ENCODE measurements at places on chromosomes 1 and 21. TPM values are rescaled to one million over a fixed set of nuclear protein-coding genes. Genes with fewer than 3 reads are reported as not detected.

The TPR gene
- total RNA-seq, result 48.3 TPM

The DUSP10 gene
- not detected for total RNA-seq

The ATAD3C gene
- 0.14 TPM for total RNA-seq

The WNT4 gene
- 0.86 TPM for total RNA-seq

The LEPR gene
- 4.1 TPM for total RNA-seq

The PTAFR gene
- total RNA-seq, result 0.27 TPM

The S100A7A gene
- total RNA-seq, result not detected

The MEX3A gene
- total RNA-seq, result 21.0 TPM

The C1orf141 gene
- total RNA-seq, result not detected

The SELP gene
- not detected for total RNA-seq

Data from G401 (cell line).